Hematopoietic multipotent progenitor cell (in vitro differentiated cells): ENCODE measurements at places on chromosomes 1 and 21. TPM values are rescaled to one million over a fixed set of nuclear protein-coding genes. Genes with fewer than 3 reads are reported as not detected.
A peak's percentile ranks its signal among the peaks of the same experiment; 100 is the strongest.

DNA sequence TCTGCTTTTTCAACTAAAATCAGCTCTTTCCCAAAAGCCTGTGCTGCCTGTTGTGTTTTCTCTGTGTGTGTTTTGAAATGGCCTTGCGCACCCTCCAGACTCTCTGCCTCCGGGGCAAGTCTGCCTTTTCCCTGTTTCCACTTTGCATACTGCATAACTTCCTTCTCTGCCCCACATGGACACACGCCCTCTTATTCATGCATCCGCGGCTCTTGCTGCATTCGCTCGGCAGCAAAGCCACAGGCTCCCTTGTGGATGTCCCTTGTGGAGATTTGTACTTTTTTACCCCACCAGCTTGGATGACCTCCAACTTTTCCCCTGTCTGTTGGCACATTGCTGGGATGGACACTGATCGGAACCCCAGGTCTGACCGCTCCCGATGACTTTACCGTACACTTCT, 147.6 kb downstream of the ADSS2 start:
- no peak for DNase-seq

Gene GNAT2
- 0.27 TPM for total RNA-seq

DNA sequence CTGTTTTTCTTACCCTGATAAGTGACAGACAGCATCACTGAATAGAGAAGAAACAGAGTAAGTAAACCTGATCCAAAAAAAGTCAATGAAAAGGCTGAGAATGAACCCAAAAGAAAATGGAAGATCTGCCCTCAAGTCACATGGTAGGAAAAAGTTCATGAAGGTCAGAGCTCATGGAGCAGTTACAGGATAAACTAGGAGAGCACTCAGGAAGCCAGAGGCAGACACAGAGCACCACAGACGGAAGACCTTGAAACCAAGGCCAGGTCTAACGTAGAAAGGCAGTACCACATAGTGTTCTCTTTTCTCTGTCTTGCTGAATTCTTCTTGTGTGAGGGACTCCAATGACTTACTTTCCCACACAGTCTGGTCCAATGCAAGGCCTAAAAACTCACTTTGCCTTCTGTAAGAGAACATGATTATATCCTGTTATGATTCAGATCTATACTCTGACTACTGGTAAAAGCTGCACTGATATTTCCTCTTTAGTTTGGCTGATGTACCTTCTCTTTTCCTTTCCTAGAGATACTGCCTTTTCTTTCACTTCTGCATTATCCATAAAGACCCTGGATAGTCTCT, 40.8 kb downstream of the RTCA start:
- no peak for DNase-seq

Gene FAM72C
- total RNA-seq: not detected

Gene FMO3
- not detected for total RNA-seq

DNA sequence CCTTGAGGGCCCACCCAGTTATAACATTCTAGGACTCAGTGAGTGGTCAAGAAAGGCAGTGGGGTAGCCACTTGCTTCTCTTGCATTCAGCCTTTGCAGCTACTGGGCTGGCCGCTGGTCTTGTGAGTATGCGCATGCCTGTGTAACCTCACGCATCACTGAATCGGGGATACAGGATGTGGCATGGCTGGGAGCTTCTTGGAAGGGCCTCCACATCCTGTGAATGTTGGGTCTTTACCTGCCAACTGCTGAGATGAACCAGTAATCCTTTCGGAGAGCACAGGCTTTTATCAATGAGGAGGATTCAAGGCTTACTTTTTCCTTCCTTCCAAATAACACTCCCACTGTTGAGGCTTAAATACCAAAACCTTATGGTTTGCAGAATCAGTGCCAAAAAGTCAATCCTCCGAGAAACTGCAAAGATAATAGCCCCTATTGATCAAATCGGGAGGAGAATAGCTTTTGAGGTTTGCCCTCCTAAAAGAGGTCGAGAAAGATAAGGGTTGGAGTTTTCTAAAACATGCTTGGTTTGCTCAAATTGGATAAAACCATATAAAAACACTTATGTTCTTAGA, 198.9 kb upstream of the UBE2U start:
- no peak for DNase-seq

- DNase-seq: no peak
These were observed 12.4 kb downstream of the PRPF38A start for GRCh38 chr1:52416811-52417210.

DNA sequence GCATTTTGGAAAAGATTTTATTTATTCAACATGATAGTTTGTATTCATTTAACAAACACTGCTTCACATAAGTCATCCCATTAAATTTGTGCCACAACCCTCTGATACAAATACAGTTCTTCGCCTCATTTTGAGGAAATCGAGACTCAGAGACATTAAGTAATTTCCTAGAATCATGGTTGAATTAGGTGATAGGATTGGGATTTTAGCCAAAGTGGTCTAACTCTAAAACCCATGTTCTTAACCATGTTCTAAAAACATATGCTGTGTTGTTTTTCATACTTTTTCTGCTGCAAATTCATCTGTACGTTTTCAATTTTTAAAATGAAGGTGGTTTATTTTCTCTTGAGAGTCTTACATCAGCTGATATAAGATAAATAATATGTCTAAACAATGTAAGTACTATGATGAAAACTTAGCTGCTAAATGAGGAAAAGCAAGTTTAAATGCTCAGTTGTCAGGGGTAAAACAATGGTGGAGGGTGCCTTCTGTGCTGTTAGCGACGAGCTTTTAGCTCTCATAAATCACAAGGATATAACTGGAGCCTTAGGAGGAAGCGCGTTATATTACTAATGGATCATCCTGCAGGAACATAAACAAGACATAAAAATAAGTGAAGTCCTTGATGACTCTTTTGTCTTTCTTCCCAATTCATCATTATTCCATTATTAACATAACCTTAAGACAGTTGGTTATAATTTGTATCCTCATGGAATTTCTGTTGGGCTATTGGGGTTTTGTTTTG, 97.7 kb downstream of the CACHD1 start:
- no peak for DNase-seq

DNA sequence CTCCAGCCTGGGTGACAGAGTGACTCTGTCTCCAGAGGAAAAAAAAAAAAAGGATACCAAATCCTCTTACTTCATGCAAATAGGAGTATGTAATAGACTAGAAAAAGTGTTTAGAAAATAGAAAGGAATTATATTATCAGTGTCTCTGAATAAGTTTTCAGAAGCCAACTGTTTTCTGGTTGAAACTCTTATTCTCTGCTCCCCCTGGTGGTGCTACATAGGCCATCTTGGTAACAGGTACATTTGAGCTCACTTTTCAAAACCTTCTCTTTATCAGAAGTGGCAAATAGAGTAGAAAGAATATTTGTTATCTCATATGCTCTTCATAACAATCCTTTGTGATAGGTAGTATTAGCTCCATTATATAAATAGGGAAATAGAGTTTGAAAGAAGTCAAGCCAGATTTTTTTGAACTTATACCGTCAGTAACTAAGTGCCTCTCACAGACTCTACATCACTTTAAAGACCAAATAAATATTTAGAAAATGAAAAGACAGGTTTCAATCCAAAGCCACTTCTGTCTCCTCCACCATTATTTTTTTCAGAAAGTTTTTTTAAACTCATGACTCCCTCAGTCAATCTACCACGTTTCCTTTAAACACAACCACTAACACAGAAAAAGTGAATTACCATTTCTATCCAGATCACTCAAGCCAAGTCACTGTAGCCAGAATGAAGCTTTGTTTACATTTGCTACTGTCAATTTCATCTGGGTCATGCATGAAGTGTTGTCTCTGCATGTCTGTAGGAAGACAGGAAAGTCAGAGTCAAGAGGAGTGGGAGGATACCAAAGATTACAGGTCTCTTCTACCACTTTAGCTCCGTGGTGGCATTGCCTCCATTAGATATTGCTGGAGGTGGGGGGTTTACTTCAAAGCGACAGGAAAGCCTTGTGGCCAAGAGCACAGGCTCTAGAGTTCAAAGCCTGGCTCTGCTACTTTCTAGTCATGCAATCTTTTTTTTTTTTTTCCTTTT, 45.6 kb downstream of the IL23R start:
- DNase-seq: no peak

GRCh38 chr1:1033731-1034438, 14.0 kb downstream of the AGRN start:
- DNase-seq: no peak

DNA sequence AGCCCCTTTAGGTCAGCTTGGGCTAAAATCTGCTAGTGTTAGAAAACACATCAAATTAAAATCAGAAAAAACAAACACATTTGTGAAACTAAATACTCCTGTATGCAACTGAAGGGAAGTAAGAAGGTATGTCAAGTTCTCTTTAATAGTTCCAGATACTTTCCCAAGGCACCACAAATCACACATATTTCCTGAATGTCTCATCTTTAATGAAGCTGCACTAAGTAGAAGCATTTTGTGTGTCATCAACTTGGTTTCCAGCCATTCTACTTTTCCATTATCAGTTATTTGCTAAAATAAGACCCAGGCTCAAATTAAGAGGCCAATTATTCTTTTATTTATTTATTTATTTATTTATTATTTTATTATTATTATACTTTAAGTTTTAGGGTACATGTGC, 34.7 kb downstream of the CRB1 start:
- no peak for DNase-seq

GRCh38 chr1:34865573-34865972, 6.0 kb upstream of the SMIM12 start:
- DNase-seq: no peak

GRCh38 chr1:203682473-203683383, 56.1 kb downstream of the ATP2B4 start:
- DNase-seq: peak; percentile 80

Gene LDLRAD1
- total RNA-seq: not detected

Gene KIAA1614
- total RNA-seq: 0.81 TPM

DNA sequence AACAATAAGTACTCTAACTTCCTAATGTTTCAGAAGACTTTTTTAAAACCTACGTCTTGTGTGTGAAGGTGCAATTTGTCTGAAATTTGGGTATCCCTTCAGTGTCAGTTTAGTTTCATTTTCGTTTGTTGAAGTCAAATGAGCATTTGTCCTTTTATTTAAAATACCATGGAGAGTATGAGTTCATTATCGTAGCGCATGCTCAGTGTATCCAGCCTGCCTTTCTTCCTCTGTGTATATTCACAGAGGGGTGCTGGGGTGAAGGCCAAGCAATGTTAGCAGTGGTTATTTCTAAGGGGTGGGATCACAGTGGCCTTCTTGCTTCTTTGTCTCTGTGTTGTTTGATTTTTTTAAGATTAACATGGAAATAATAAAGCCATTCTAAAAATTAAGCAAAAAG, 43.2 kb downstream of the CNN3 start:
- DNase-seq: no peak

DNA sequence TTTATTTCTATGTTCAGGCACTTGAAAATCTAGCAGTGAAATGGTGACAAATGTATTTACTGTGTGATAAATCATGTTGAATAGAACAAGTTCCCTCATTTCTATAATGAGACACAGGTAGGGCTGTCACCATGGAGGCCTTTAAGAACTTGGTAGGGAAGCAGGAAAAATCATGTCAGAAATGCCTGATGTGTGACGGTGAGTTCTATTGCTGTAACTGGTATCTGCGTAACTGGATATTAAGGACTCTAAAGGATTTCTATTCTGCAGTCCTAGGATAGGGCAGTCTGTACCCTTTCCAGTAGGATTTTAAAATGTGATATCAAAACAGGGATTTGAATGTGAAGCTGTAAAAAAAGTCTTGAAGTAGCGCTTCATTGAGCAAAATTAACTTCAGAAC, 15.5 kb downstream of the ACTN2 start:
- no peak for DNase-seq

Gene FCRL1
- 3.2 TPM for total RNA-seq

Gene HSD11B1
- total RNA-seq: not detected

Gene DIO1
- total RNA-seq: not detected

Gene MTF2
- total RNA-seq: 57.9 TPM

- no peak for DNase-seq
These were observed 192.2 kb upstream of the TNR start for GRCh38 chr1:175935566-175936115.

DNA sequence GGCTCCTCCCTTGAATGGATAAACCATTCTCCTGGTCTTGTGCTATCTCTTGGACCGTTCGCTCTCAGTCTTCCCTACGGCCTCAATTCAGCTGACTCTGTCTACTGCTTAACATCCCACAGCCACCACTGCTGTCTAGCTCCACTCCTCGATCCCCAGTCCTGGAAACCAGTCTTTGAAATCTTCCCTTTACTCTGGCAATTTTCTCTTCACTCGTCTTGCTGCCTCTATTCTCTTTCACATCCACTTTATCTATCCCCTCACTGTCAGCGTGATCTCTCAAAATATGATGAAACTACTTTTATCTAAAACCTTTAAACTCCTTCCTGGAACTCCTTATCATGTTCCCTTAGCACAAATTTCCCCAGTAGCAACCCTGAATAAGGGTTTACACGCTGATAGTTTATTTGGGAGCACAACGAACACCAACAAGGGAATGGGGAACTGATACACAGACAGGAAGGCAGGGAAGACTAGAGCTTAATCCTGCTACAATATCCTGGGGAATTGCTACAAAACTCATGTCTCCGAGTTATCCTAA, 131.6 kb upstream of the SAMSN1 start:
- DNase-seq: no peak

DNA sequence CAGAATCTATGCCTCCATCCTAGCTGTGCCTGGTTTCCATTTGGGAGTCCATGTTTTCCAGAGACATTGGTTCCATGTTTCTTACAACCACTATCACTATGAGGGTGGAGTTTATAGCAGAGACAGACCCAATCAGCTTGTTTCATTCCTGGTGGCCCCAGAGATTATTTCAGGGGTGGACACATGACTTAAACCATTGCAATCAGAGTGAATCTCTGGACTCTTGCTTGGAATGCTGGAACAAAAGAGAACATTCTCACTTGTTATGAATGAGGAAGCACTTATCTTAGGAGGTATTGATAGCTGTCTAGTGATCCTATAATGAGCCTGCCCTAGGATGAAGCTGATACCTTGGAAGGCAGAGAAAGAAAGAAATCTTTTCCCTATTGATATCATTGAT, 250.3 kb downstream of the ATG4C start:
- no peak for DNase-seq

GRCh38 chr21:32328595-32328994, 29.9 kb downstream of the MRAP start:
- DNase-seq: no peak

GRCh38 chr1:94925561-94926125, 1.3 kb downstream of the CNN3 start:
- no peak for DNase-seq

DNA sequence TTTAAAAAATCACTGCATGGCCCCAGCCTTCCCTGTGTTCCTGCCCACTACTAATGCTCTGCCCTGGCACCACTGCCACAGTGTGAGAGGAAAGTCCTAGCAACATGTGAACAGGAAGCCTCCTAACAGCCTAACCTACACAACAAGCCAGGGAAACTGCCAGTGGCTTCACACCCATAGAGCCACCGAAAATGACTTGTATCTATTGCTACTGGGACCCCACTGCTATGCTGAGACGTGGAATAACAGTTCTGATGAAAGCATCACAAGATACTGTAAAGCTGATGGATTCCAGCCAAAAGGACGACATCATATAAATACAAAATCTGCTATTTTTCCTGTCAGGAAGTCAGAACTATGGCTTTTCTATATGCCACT, 74.9 kb downstream of the JAK1 start:
- DNase-seq: peak; percentile 16

- no peak for DNase-seq
These were observed 430.6 kb downstream of the KIF26B start for GRCh38 chr1:245585252-245585959.

GRCh38 chr21:41584603-41585176, 76.7 kb upstream of the TMPRSS2 start:
- DNase-seq: no peak
